Cortex of kidney (tissue), 1 donor: ENCODE measurements at places on chromosomes 7 and 10.

DNA sequence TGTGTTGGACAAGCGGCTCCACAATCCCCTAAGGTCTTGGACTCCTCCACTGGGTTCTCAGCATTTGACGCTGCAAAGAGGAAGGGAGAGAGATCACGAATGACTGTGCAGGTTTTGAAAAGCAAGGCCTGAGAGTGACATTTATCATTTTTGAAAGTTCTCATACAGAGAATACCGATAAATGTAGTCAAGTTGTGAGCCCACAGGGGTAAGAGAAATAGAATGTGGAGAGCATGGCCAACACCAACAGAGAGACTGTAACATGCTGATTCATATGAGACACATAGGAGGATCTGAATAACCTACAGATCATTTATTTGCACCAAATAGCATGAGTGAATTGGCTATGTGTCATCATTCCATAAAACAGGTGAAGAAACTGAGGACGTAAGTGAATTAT lies 230.5 kb upstream of the MBL2 start:
- DNase-seq, result no peak

- DNase-seq, result no peak
These were observed 69.1 kb downstream of the RTKN2 start for GRCh38 chr10:62199584-62199983.

DNA sequence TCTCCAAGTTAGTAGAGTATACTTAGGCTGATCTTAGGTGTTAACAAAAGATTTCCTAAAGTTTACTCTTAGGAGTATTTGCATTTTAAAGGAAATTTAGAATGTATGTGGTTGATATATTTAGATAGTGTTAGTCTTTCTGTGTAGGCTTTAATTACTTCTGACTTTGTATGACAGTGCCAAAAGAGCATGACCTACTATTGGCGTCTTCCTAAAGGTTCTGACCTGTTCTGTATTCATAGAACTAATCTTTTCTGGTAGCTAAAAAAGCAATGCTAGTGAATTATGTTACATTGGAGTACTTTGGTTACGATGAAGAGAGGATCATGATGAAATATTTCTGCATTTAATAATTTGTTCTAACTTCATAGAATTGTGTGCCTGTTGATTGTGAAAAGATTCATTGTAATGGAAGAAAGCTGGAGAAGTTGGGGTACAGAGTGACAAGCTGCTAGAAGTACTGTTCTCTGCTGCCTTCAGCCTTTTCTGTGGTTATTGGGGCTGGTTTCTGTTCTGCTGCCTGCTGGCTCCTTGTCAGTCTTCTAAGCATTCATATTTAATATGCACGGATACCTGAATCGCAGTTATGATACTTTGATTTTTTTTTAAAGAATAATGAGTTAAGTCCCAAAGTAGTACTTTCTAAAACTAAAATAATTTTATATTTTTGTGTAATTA lies 13.2 kb downstream of the WAC start:
- no peak for DNase-seq

DNA sequence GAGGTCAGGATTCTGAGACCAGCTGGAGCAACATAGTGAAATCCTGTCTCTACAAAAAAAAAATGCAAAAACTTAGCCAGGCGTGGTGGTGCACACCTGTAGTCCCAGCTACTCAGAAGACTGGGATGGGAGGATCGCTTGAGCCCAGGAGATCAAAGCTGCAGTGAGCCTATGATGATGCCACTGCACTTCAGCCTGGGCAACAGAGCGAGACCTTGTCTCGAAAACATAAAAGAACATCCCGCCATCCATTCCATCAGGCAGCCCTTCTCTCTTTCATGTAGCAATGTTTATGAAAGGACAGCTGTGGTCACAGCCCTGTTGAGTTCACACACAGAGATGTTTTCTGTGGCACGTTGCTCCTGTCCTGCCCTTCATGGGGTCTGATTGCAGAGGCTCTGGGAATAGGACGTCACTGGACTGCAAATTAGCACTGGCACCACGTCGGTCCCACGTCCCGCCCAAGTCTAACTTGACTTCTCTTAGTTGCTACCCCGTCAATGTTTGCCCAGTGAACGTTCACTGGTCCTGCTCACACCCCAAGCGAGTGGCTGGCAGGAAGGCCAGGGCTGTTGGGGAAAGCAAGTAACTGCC lies 64.5 kb upstream of the MYL10 start:
- DNase-seq, result no peak

- DNase-seq, result no peak
These were observed 782 bp downstream of the IFIT5 start for GRCh38 chr10:89414879-89415821.

DNA sequence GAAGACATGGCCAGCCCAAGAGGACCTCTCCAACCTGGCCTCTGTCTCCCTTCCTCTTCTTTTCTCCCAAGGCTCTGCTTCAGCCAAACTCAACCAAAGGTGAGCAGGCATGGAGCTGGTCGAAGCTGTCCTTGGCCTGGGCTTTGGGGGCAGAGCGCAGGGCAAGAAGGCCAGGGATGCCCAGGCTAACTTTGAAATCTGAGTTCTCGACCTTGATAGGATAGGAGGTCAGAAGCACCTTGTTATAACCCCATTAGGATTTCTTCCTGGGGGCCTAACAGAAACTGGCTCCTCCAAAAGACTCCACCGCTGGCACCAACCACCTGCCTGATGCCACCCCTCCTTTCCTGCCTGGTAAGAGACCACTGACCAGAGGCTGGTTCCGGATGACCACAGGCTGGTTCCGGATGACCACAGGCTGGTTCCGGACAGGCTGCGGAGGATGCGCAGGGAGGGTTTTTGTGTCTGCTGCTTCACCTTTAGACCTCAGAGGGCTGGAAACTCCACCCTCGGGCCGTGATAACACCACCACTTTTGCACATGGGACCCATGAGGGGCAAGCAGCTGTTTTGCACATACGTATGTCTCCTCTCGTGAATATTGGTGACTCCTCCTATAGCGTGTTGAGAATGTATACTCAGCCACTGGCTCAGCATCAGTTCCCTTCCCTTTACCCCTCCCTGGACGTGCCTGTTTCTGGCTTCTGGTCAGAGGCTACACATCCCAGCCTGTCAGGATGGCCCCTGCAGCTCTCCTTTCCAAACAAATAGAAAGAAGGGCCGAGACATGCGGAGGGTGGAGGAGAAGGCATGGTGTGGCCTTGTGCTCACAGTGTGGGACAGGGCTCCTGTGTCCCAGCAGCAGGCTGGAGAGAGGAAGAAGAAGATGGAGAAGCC lies 140.1 kb downstream of the DNAJB6 start:
- DNase-seq, result no peak

DNA sequence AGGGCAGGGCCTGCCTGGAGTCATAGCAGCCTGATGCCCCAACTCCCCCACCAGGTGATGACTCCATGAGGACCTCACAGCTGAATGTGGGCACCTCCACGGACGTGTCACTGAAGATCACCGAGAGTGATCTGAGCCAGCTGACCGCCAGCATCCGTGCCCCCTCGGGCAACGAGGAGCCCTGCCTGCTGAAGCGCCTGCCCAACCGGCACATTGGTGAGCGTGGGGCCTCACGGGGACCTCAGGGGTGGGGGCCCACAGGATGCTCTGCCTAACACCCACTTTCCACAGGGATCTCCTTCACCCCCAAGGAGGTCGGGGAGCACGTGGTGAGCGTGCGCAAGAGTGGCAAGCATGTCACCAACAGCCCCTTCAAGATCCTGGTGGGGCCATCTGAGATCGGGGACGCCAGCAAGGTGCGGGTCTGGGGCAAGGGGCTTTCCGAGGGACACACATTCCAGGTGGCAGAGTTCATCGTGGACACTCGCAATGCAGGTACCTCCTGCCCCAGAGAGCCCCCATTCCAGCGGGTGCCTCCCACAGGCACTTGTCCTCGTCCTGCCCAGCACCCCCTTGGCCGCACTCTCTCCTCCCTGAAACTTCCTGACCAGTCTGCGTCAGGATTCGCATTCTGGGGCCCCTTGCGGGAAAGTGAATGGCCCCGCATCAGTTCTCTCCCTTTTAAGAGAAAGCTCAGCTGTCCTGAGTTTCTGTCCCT lies 10.0 kb upstream of the ATP6V1F start:
- no peak for DNase-seq

DNA sequence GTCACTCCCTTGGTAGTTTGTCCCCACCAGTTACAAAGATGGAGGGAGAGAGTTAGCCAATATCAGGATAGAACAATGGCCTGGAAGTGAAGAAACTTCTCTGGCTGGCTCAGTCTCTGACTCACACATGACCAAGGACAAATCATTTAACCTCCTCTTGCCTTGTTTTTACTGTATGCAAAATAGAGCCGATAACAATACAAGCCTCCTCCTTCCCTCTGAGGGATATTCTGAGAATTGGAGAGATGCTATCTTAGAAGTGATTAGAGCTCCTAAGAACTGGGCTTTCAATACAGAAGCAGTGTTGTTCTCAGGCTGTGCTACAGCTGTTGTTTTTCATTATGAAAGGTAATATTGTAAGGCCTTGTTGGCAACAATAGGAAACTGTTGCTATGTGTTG lies 87.7 kb upstream of the EGR2 start:
- DNase-seq, result no peak

GRCh38 chr10:84352251-84352842 lies 24.0 kb downstream of the CCSER2 start:
- DNase-seq, result no peak

DNA sequence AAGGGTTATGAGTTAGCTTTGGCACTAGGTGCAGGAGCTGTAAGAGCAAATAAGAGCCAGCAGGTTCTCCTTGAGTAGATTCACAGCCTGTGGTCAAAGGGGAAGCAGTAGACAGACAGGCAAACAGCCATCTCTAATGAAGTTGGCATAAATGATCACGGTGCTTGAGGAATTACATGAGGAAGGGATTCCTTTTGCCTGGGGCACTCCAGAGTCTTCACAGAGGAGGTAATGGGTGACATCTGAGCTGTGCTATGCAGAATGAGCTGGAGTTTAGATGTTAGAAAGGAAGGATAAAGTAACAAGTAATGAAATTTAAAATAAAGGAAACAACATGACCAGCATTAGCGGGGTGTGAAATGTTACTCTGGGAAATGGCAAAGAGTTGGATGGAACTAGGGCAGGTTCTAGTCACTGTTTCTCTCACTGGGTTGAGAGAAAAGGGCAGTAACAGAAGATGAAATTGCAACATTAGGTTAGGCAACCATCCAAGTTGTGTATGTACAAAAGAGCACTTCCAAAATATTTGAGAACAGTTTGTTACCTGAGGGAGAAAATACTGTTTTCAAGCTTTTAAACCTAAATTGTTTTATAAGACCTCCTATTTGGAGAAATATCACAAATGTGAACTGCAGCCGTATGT lies 613.8 kb downstream of the PHTF2 start:
- no peak for DNase-seq

DNA sequence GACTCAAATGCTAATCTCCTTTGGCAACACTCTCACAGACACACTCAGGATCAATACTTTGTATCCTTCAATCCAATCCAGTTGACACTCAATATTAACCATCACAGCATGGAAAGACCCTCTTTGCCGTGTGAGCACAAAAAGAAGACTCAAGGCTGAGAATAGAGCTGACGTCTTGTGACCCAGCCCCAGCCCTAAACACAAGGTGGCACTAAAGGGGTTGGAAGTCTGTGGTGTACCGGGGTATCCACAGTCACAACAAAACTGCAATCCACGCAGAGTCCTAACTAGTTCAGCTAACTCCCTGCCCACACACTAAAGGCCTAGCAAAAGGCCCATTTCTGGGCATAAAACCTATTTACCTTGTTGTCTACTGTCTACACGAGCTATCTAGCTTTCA lies 200.1 kb downstream of the ACTR3B start:
- DNase-seq, result no peak
